Omental fat pad (tissue), 4 donors: ENCODE measurements at places on chromosomes 12 and 14.
A peak's percentile ranks its signal among the peaks of the same experiment; 100 is the strongest.

GRCh38 chr12:19847294-19848059 lies 408.2 kb downstream of the AEBP2 start:
- DNase-seq, result no peak

- DNase-seq, result no peak
Observed at GRCh38 chr12:21372602-21373001, at the start of gene IAPP. IAPP (plus strand) TSS chr12:21372902; CDS start chr12:21373352, 450 bp downstream.

DNA sequence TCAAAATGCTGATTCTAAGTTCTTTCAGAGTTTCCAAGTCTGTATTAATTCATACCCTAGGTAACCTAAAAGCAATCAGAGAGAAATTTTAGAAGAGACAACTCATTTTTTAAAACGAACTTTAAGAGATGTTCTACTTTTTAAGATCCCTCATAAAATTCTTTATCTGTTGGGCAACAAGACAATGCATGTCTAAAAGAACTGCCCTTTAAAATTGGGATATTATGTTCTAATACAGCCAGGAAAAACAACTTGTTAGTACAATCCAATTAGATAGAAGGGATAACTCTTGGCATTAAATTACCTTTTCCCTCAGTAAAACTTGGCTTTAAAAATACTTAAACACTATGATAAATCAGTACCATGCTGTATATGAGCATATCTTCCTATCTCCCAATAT lies 15.6 kb downstream of the DICER1 start:
- no peak for DNase-seq

GRCh38 chr14:25103271-25103670 lies 53.3 kb upstream of the STXBP6 start:
- no peak for DNase-seq

- DNase-seq, result no peak
Observed at GRCh38 chr14:26873362-26873960, 275.6 kb upstream of the NOVA1 start.

GRCh38 chr12:85872497-85873091 lies 1.5 kb upstream of the NTS start:
- DNase-seq, result no peak

DNA sequence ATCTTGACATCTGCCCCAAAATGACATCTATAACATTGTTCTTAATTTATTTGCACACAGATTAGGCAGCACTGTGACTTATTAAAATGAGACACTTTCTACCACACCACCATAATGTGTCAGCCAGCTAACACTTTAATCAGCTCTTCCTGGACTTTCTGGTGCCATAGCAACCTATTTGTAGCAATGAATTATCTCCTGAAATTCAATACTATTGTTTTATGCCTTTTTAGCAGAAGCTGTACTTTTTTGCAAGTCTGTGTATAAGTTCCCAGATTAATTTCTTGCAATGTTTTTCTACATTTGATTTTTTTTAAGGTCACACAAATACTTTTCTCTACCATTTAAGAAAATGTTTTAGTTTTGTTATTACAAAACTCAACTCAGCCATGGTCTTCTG lies 72.8 kb upstream of the SAV1 start:
- no peak for DNase-seq

- peak; percentile 38 for DNase-seq
Observed at GRCh38 chr14:69574263-69574953, at the start of gene CCDC177. CCDC177 (minus strand) TSS chr14:69574871; CDS start chr14:69573622, 1,249 bp downstream.

DNA sequence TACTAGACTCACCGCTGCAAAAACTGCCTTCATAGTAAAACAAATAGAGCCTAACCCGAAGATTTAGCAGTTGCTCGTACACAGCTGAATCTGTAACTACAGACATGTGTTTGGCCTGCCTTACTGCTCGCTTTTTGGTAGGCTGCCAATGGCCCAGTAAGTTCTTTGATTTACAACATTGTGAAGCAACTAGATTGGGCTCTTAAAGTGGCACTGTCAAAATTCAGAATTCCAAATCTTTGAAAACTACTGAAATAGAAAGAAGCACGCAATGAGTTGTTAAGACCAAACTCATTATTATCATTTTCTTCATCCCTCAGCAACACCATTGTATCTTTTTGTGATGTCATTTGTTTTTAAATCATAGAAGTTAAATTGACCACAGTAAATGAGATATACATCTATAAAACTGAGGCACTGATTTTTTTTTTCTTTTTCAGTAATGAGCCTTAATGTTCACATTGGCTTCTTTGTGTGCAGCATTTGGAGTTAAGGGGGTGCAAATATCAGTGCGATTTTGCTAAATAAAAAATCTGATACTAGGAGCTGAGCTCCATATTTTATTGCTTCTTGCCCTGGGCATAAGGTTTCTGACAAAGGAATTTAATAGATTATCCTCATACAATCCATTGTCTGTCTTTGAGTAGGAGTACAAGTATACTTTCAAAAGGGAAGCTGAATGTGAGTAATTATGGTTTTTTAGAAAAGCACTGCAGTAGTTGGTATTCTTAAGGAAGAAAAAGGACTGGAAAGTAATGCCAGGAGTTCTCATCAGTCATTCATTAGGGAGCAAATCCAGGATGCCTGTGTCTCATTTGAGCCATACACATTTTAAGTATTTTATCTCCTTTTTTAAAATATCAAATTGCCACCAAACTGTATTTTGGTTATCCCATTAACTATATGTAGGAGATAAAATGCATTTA lies 138.5 kb downstream of the KICS2 start:
- DNase-seq, result peak; percentile 46

- DNase-seq, result no peak
Observed at GRCh38 chr14:36271222-36271621, 49.2 kb downstream of the MBIP start.

DNA sequence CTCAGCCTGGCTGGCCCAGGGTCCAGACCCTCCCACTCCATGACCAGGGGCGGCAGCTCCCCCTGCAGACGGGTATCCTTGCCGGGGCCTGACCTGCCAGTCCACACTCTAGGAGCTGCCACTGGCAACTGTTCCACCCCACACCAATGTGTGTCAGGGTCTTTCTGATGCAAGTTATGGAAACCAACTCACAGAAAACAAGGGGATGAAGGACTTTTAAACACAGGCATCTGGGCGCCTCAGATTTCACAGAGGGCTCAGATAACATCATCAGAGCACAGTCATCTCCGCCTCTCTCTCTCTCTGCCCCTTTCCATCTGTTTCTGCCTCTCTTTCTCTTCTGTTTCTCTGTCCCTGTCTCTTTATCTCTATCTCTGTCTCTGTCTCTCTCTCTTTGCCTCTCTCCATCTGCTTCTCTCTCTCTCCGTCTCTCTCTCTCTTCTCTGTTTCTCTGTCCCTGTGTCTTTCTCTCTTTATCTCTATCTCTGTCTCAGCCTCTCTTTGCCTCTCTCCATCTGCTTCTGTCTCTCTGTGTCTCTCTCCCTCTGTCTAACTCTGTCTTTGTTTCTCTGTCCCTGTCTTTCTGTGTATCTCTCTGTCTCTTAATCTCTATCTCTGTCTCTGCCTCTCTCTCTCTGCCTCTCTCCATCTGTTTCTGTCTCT lies 67.4 kb upstream of the FBRSL1 start:
- no peak for DNase-seq

DNA sequence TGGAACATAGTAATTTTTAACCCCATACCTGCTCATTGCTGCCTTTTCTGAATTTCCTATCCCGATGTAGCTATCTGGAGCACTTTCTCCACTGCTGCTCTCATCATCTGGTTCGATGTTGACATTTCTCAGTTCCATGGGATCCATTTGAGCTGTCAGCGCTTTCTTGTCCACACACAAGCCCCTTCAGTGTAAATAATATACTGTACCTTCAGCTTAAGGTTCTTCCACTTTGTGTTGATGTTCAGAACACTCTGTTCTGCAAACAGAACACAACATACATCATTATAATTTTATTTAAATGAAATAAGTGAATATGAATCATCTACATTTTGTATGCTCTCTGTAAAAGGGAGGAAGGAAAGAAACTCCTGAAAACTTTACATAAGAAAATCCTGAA lies 32.9 kb downstream of the SLC38A4 start:
- no peak for DNase-seq

DNA sequence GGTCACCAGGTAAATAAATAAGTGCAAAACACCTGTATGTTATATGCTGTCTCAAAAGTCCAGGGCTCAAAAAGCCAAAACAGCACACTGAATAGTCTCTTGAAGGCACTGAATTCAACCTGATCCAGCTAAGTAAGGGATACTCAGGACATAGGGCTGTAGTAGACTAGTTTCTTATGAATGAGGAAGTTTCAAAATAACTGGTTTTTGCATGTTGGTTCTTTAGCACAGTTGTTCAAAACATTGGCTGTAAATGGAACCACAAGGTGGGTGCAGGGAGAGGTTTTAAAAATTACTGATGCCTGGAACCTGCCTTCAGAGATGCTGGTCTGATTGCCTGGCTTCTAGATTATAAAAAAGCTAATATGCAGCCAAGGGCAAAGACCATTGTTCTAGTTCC lies 34.1 kb downstream of the NDUFA12 start:
- no peak for DNase-seq

DNA sequence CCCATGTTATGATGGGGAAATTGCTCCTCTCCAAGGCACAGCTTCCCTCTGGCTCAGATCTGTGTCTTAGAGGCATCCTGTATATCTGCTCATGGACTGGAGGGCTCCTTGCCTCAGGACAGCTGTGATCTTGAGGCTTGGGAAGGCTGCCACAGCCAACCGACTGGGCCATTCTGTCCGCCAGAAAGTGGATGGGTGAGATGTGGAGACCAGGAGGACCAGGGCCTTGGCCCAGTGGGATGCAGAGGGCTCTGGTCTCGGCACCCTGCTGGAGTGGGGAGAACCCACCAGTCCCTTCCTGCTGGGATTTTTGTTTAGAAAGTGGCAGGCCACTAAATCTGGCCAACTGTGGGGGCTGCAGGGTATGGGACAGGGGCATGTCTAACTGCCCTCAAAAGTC lies 148.6 kb downstream of the CALM1 start:
- DNase-seq, result no peak

GRCh38 chr14:59224341-59224740 lies 35.9 kb downstream of the DAAM1 start:
- DNase-seq, result no peak

DNA sequence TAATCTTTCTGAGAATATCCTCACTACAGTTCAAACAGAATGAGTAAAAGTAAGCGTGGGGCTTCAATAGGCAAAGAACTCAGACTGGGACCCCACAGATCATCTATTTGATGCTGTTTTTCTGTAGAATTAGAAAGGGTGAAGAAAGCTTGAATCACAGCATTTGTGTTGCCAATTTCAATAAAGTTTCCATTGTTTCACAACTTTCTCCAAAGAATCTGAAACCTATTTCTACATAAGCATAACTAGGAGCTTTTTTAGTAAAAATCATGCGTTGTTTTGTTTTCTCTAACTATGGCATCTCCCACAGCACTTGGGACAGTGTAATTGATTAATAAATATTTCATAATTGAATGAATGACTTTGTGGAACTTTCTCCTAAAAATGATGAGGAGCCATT lies 16.7 kb upstream of the NEDD1 start:
- DNase-seq, result no peak

DNA sequence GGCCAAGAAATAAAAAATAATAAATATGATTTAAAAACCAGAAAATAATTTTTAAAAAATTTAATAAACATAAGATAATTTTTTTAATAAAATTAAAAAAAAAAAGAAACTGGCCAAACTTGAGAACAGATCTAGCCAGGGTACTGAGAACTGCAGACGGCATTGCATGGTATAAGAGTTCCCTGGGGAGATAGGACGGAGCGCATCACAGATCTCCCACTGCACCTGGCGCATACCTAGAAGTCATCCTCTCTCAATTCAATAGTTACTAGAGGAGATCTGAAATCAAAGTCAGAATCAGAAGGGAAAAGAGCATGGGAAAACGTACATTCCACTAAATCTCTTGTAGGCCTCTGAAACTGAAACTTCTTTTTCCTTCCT lies 58.9 kb upstream of the BCL2L14 start:
- no peak for DNase-seq

DNA sequence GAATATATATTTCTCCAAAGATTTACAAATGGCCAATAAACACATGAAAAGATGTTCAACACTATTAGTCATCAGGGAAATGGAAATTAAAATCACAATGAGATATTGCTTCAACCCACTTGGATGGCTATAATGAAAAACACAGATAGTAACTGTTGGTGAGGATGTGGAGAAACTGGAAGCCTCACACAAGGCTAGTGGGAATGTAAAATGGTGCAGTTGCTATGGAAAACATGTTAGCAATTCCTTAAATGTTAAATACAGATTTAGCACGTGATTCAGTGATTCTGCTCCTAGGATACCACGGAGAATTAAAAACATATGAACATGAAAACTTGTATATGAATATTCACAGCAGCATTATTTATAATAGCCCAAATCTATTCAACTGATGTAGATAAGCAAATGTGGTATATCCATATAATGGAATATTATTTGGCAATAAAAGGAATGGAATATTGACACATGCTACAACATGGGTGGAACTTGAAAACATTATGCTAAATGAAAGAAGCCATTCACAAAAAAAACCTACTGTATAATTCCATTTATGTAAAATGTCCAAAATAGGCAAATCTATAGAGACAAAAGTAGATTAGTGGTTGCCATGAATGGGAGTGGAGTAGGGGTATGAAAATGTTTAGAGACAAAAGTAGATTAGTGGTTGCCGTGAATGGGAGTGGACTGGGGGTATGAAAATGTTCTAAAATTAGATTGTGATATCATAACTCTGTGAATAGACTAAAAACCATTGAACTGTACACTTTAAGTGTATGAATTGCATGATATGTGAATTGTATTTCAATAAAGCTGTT lies 227.1 kb upstream of the DDHD1 start:
- no peak for DNase-seq

GRCh38 chr14:104795781-104796686 lies 486 bp upstream of the AKT1 start:
- DNase-seq, result no peak

DNA sequence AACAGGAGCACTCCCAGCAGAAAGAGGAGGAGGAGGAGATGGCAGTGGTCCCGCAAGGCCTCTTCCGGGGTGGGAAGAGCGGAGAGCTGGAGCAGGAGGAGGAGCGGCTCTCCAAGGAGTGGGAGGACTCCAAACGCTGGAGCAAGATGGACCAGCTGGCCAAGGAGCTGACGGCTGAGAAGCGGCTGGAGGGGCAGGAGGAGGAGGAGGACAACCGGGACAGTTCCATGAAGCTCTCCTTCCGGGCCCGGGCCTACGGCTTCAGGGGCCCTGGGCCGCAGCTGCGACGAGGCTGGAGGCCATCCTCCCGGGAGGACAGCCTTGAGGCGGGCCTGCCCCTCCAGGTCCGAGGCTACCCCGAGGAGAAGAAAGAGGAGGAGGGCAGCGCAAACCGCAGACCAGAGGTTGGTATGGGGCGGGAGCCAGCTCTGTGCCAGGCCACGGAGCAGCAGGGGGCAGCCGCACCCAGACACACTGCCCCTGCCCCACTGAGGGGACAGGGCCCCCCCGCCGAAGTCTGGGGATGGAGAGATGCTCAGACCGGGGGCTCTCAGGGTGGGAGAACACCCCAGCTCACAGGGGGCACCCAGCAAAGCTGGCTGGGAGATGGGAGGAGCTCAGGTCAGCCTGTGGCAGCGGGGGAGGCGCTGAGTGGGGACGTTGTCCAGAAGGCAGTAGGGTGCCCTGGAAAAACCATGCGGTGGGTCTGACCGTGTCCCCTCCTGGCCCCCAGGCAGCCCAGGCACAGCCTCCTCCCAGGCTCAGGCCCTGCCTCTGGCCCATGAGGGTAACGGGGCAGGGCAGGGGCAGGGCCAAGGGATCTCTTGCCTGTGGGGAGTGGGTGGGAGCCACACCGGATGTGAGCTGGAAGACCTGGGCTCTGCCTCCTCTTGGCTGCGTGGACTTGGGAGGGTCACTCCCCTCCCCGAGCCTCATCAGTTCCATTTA lies 9.8 kb downstream of the CHGA start:
- DNase-seq, result no peak
